Stimulated activated CD8-positive, alpha-beta memory T cell treated with anti-CD3 and anti-CD28 coated beads, Interleukin-2, amount 100 ng/mL, for 48 hours (primary cell): ENCODE measurements at places on chromosomes 2 and 18.

DNA sequence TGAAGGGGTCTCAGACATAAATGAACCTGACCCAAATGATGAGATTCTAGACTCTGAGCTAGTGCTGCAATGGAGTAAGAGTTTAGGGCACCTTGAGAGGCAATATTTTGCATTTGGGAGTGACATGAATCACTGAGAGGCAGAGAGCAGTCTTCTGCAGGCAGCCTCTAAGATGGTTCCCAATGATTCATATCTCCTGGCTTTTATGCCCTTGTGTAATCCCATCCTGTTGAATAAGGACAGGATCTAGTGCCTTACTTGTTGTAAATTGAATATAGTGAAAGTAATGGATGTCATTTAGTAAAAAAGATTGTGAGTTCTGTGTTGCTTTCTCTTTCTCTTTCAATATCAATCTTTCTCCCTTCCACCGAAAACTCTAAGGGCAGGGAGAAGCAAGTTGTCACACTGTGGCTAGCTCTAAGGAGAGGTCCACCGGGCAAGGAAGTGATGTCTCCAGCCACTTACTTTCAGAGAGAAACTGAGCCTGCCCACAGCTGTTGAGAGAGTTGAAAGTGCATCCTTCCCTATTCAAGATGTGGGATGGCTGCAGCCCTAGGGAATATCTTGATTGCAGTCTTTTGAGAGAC is 144.7 kb downstream of the TRIB2 start:
- no peak for DNase-seq

DNA sequence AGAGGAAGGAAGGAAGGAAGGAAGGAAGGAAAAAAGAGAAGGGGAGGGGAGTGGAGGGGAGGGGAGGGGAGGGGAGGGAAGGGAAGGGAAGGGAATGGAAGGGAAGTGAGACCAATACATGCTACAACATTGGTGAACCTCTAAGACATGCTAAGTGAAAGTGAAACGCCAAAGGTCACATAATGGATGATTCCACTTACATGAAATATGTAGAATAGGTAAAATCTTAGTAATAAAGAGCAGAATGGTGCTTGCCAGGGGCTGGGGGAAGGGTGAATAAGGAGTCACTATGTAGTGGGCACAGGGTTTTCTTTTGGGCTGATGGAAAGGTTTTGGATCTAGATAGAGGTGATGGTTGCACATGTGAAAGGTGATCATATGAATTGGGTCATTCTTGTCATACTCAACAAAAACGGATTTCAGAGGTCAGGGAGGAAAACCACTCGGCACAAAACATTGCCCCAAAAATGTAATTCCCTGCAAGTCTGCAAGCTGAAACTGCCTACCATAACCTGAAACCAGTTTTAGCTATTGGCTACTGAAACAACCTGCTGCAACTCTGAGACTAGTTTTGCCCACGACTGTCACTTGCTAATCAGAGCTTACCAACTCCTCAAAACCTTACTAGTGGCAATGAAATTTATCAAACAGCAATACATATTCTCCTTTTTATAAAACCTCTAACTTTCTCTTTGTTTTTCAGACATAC is 59.2 kb downstream of the CCDC141 start:
- no peak for DNase-seq

DNA sequence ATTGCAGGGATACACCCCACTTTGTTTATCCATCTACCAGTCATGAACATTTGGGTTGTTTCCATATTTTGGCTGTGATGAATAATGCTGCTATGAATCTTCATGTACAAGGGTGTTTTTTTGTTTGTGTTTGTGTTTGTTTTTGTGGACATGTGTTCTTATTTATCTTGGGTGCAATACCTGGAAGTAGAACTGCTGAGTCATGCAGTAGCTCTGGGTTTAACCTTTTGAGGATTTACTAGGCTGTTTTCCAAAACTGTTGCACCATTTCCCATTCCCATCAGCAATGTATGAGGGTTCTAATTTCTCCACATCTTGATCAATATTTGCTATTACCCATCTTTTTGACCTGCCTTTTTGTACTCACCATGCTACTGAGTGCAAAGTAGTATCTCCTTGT is 140.0 kb upstream of the CYP1B1 start:
- DNase-seq: no peak

GRCh38 chr2:168992026-168992425 is 39.1 kb downstream of the ABCB11 start:
- DNase-seq: no peak

GRCh38 chr2:129780316-129781270 is 198.9 kb upstream of the RAB6C start:
- DNase-seq: no peak

DNA sequence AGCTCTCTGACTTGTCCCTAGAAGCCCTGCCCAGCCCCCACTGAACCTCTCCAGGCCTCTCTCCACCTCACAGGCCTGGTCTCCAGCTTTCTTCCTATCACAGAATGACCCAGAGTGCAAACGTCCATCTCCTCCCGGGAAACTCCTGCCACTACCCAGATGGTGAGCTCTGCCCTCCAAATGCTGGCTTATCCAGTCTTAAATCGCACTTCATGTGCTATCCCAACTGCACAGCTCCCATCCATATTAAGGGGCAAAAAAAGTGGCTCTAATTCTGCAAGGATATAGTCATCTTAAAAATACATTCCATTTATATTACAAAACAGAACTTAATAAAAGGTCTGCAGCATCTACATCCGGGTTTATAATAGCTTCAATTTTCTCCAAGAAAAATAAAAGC is 70.8 kb upstream of the CDC42EP3 start:
- no peak for DNase-seq

DNA sequence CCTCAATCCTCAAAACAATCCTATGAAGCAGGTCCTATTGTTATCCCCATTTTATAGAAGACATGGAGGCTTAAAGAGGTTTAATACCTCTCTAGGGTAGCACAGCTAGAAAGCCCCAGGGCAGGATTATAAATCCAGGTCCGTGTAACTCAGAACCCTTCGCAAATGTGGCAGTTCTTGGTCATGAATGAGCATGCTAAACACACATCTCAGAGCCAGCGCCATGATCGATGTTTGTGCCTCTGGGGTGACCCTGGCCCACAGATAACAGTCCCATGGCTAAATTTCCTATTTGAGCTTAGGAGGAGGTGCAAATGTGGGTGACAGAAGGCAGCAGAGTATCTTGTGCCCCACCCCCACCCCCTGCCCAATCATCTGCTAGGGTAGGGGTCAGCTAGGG is 17.5 kb downstream of the DNMT3A start:
- DNase-seq: no peak

- peak; percentile 31 for DNase-seq
Observed at GRCh38 chr18:73842795-73843394, 304.7 kb downstream of the FBXO15 start.

DNA sequence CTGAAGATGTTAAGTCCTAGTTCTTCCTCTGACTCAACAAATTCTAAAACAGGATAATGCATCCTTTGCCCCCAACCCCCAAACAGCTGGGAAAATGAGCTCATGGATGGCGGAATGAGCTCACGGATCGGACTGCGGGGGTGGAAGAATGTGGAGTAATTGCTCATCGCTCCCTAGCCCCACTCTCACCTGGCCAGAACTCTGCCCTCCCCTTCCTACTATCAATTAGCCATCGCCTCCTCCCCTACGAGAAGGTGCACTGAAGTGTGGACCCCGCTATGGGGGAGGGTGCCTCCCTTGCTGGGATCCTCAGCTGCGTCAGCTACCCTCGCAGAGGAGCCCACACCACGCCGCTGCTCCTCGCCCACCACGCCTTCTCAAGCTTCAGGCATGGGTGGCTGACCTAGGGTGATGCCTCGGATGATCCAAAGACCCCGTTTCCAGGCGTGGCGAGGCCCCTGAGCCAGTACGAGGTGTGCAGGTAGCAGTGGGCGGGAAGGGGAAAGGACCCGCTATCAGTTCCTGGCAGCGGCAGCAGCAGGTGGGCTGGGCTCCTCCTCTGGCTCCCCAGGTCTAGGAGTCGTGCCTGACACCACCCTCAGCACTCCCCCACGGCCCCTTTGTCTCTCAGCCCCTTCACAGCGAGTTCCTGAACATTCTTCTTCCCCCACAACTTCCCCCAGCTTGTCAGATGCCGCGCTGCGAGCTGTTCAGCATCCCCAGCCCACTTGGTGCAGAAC is 82.1 kb upstream of the POMC start:
- DNase-seq: no peak

GRCh38 chr2:175478096-175478768 is 296.7 kb upstream of the ATP5MC3 start:
- DNase-seq: no peak

DNA sequence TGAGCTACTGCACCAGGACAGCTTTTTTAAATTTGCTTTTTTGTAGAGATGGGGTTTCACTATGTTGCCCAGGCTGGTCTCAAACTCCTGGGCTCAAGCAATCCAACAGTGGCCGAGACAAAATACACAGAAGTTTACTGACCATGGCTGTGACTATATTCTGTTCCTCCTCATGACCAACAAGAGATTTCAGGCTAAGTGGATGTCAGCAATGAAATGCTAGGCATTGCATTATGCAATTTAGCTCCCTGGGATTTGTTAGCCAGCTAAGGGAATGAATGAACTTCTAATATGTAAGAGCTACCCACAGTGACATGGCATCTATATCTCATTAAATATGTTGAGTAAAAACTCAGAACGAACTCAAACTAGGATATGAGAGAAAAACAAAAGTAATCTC is 81.9 kb upstream of the MBOAT2 start:
- no peak for DNase-seq

GRCh38 chr2:42196403-42197267 is 27.5 kb downstream of the EML4 start:
- DNase-seq: no peak

DNA sequence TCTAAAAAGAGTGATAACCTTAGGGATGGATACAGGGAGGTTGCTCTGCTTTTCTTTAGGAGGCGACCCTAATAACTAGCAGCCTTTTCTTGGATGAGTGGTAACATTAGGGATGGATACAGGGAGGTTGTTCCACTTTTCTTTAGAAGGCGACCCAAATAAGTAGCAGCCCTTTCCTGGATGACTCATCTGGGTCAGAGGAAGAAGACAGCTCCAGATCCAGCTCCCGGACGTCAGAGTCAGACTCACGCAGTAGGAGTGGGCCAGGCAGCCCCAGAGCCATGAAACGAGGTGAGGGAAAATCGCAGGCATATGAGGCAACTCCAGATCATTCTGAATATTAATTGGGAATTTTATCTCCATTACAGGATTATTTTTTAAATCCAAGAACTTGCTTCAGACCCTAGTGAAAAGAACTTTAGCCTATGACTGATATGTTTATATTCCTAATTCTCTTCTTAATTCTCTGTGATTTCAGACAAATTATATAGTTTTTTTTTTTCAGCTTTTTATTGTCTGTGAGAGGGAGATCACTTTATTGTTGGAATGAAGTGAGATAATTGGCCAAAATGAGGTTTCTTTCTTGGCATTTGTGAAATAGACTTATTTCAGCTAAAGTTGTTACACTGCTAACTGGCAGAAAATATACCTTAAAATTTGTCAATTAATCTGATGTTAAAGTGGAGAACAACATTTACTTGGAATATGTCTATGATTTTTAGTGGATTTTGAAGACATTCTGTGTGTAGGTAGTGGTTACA is 31.2 kb upstream of the C1GALT1C1L start:
- no peak for DNase-seq

GRCh38 chr2:27369471-27370025 is 590 bp downstream of the EIF2B4 start:
- DNase-seq: no peak

DNA sequence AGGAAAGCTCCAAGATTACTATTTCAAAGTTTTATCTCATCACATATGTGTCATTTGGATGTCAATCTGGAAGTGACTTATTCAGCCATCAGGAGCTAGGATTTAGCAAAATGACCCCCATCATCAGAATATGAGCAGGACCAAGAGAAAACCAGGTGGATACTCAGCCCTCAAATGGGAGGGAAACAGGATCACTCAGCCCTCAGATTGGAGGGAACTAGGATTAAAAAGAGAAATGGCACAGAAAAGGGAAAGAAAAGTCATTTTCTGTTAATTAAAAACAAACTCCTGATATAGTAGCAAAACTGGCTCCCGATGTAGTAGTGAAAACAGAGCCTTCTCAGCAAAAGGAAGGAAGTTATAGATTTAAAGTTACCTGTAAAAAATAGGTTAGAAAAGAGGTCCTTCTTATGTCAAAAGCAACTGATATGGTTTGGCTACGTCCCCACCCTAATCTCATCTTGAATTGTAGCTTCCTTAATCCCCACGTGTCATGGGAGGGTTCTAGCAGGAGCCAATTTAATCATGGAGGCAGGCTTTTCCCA is 69.0 kb upstream of the MYCN start:
- DNase-seq: no peak

GRCh38 chr2:3211256-3212060 is 166.2 kb downstream of the EIPR1 start:
- DNase-seq: no peak

- no peak for DNase-seq
Observed at GRCh38 chr18:77177009-77177408, 44.4 kb upstream of the MBP start.
